SJSA1 (cell line): ENCODE measurements at places on chromosomes 1 and 21.

DNA sequence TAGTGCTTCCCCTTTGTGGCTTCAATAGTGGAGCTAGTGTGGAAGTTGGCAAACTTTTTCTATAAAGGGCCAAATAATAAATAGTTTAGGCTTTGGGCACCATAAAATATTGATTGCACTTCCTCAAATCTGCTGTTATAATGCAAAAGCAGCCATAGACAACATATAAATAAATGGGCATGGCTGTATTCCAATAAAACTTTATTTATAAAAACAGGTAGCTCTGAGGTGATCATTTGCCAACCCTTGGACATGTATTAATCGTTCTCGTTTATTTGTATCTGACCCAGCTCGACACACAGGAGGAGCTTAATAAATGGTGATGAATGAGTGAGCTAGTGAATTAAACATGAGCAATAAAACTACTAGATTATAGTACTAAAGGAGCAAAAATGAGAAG, 13.3 kb downstream of the KAZN start:
- no peak for DNase-seq

DNA sequence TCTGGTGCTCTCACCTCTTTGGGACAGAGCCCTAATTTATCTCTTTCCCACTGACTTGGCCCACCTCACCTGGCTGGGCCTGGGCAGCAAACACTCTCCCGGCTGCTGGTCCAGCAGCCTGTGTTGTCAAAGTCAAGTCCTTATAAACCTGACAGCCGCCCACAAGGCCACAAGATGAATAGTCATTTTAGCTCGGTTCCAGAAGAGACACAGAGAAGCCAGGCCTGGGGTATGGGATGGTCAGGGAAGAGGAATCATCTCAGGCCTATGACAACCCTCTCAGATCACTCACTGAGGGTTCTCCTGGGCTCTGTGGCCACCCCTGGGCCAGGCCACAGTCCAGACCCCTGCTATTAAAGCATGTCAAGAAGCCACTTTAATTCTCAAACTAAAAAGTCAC, 158.5 kb downstream of the FOXD2 start:
- no peak for DNase-seq

DNA sequence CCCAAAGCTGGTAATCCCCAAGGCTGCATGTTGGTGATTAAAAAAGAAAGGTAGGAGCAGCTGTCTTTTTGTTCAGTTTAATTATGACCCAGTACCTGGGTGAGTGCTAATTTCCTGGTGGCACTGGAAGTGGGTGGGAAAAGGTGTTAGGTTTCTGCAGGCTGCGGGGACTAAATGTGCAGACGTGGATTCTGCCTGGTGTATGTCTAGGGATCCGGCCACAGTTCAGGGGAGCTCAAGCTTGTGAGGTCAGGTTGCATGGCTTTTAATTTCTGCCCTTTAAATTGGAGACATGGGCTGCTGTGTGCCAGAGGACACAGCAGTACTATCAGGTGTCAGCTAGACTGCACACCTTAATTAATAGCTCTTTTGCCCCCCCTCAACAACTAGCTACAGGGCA, 20.3 kb upstream of the TBX19 start:
- DNase-seq: no peak

- no peak for DNase-seq
Observed at GRCh38 chr1:224274970-224275626, 54.9 kb downstream of the NVL start.

GRCh38 chr1:156498432-156499193, 2.0 kb downstream of the MEF2D start:
- peak; percentile 42 for DNase-seq

GRCh38 chr21:36964827-36965719, 1.4 kb downstream of the HLCS start:
- DNase-seq: no peak

- DNase-seq: no peak
Observed at GRCh38 chr1:184791550-184791900, 36.9 kb upstream of the EDEM3 start.

GRCh38 chr21:33449616-33450015, 30.2 kb downstream of the TMEM50B start:
- no peak for DNase-seq

GRCh38 chr1:209023790-209024189, 559.7 kb upstream of the CAMK1G start:
- no peak for DNase-seq

DNA sequence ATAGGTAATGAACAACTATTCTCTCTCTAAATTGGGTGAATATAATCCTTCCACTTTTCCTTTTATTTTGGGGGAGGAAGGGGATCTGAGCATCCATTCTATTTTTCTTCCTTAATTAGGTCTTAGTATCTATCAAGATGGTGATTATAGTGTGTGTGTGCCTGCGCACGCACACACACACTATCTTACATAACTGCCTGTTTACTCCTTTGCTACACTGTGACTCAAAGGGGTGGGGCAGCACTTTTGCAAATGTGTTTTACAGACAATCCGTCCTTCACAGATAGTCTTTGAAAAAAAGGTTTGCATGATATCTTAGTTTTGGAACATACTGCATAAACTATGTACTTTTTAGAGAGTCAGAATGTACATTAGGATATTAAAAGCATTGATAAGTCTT, 191.5 kb downstream of the SDCCAG8 start:
- DNase-seq: no peak

DNA sequence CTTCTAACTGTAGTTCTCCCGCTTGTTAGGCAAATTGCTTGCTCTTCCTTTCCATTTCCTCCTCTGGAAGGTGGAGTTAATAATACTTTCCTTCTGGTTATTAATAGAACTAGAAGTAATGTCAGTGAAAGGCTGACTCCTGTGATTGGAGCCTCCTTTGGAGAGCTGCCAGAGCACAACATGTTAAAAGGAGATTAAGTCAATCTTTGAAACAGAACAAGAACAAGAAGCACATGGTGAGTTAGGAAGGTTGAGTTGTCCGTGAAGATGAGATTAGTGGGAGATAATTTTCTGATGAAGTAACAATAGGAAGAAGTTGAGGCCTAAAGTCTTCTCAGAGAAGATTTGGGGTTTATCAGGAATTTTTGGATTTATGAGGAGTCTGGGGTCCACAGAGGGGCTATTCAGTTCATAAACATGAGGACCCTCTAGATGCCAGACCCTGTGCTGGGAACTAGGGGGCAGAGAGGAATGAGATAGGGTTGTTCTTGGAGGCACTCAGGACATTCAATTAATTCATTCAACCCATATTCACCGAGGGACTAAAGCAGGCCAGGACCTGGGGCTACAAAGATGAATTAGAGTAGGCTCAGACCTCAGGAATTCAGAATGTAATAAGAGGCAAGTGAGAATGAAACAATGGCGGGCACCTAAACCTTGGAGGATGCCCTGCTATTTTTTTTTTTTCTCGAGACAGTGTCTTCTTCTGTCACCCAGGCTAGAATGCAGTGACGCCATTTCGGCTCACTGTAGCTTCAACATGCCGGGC, 40.7 kb upstream of the DHCR24 start:
- no peak for DNase-seq

DNA sequence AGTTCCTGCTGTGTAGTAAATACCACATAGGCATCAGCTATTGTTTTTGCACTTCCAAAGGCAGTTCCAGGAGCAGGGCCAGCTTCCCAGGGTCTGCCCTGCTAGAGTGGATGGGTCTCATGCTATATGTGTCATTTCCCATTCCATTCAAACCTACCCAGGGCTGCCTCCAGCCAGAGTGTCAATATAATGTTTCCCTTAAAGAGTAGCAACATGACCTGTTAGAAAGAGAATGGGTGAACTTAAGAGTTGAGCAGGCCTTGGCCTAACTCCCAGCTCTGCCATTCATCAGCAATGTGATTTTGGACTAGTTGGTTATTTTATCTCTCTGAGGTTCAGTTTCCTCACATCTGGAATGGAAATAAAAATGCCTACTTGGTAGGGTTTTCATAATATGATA, 44.9 kb downstream of the RAB3B start:
- no peak for DNase-seq

DNA sequence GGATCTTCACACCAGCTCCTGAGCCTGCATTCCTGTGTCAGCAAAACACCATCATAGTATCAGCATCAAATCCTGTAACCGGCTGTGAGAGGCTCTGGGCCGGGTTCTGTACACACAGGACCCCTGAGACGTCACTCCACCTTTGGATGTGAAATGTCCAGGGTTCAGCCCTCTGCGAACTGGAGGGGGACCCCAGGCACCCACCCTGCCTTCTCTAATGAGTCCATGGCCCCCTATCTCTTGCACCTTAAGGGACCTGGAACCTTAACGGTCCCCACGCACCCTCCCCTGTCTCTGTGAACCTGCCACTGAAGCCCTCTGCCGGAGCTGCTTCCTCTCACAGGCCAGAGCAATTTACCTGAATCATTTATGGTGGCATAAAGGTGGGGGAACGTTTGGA, 257.8 kb downstream of the NPHP4 start:
- DNase-seq: no peak

GRCh38 chr1:168963601-168964000, 142.9 kb upstream of the ATP1B1 start:
- no peak for DNase-seq

GRCh38 chr1:156866249-156866909, 5.7 kb downstream of the NTRK1 start:
- no peak for DNase-seq

DNA sequence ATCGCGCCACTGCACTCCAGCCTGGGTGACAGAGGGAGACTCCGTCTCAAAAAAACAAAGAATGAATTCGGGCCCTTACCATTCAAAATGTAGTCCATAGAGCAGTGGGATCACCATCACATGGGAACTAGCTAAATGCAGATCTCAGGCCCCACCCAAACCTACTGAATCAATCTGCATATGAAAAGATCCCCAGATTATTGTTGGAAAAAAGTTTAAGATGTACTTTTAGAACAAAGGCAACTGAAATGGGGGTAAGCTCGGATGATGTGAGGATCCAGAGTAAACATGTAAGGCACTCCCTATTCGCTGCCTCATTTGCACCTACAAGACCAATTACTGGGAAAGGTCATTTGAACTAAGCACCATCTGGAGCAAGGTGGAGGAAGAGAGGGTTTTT, 803 bp upstream of the FLAD1 start:
- no peak for DNase-seq

DNA sequence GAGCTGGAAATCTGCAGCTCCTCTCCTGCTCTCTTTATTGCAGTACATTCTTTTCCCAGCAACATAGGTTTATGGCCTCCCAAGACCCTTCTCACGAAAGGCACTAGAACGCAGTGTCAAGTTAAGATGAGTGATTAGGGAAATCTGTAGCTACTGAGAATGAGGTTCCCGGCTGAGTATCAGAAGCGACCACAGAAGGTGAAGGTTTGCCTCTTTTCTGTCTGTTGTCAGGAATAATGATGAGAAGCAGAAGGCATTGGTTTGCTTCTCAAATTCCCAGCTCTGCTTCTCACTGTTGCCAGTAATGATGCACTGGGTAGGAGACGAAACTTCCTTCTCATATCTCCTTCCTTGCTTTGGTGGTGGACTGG, 128.4 kb downstream of the NTMT2 start:
- no peak for DNase-seq

- no peak for DNase-seq
Observed at GRCh38 chr1:19528438-19528837, 43.1 kb upstream of the CAPZB start.

DNA sequence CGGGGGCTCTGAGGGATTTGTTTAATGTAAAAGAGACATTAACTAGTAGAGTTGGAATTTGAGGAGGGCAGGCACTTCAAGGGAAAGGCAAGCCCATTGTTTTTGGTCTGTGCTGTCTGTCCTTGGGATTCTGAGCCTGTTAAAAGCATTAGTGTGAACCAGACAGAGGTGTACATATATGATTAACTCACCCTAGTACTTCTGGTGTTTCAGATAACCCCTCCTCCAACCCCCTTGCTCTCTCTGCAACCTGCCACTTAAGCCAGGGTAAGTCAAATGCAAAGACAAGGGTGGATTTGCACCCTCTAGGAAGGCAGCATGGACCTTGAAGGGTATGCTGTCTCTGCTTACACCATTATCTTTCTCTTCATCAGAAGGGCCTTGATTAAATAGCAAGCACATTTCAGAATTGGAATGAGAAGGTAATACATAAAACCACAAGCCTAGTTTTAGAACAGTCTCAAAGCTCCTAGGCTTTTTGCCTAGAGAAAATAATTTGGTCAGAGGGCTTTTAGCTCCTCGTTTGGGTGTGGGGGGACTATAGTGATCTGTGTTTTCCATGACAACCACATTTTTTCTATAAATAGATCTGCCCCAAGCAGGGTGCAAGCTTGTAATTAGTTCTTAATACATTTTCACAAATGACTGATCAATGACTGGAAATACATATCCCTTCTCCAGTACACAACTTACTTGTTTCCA, 120.7 kb upstream of the SGIP1 start:
- DNase-seq: no peak

DNA sequence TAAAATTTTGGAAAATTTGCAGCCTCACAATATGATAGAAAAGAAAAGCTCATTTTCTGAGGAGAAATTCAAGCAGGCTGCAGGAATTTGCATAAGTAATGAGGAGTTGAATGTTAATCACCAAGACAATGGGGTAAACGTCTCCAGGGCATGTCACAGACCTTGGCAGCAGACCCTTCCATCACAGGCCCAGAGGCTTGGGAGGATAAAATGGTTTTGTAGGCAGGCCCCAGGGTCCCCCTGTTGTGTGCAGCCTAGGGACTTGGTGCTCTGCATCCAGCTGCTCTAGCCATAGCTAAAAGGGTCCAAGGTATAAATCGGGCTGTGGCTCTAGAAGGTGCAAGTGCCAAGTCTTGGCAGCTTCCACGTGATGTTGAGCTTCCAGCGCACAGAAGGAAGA, 112.2 kb upstream of the FMN2 start:
- no peak for DNase-seq
